ENCODE measurements at places on chromosomes 1 and 21.
A peak's percentile ranks its signal among the peaks of the same experiment; 100 is the strongest.

GRCh38 chr1:160264795-160265307 is 2.5 kb upstream of the DCAF8 start:
- no peak for DNase-seq

GRCh38 chr1:100543640-100544039 is 5.7 kb downstream of the GPR88 start:
- peak; percentile 28 for DNase-seq

GRCh38 chr1:119797606-119798005 is 13.7 kb downstream of the REG4 start:
- DNase-seq = no peak

DNA sequence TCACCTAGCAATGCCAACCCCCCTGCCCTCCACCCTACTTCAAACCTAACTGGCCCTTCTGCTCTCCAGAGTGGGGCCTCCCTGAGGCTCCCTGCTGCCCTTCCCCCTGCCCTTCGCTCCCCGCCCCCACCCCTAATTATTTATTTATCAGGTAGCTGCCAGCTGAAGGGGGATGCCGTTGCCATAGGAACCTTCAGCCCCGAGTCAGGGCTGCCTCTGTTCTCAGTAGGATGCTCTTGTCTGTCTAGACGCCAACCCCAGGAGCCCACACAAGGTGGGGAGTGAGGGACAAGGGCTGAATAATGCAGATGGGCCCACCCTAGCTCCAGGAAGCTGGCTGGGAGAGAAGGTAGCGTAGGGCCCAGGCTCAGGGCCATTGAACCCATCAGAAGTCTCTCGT is 41.1 kb downstream of the NKAIN1 start:
- DNase-seq = no peak

DNA sequence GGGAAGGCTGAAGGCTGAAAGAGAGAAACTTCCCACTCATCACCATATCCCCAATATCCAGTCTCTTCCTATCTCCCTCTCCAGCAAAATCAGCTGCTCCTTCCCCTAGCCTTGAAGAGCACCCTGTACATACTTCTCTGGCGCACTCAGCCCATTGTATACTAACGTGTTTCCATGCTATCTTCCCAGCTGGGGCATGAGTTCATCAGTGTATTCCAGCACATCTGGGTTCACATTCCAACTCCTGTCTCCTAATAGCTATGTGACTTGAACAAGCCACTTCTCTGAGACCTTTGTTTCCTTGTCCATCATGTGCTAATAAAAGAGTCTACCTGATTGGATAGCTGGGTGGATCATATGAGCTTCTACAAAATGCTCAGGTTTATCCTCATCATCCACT is 51.1 kb upstream of the OLIG2 start:
- DNase-seq = no peak

- no peak for DNase-seq
Observed at GRCh38 chr1:77373702-77374101, 91.9 kb downstream of the AK5 start.

GRCh38 chr1:233373226-233373625 is 45.7 kb downstream of the MAP3K21 start:
- no peak for DNase-seq

DNA sequence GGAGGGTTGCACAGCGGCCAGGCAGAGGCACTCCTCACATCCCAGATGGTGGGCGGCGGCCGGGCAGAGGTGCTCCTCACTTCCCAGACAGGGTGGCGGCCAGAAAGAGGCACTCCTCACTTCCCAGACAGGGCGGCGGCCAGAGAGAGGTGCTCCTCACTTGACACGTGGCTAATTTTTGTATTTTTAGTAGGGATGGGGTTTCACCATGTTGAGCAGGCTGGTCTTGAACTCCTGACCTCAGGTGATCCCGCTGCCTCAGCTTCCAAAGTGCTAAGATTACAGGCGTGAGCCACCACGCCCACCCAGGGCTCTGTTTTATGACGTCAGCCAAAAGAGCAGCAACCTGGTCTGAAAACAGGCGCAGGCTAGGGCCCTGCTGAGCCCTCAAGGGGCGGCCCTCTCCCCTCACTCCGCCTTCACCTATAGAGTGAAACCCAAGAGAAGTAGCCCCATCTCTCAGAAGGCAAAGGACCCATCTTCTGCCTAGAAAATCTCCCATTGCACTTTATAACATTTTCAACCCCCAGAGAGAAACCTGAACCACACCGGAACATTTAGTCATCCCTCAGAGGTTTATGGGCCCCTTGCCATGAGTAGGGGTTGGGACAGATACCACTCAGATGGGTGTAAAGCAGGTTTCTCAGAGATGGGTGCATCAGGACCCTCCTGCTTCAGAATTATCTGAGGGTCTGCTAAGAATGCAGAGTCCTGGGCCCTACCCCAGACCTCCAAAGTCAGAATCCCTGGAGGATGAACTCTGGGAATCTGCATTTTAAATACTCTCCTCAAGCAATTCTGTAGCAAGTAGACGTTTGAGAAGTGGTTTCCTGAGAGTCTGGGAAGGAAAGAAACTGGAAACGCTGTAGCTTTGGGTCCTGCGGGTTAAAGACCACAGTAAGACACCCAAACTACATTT is 40.8 kb downstream of the CDK18 start:
- DNase-seq = peak; percentile 7

DNA sequence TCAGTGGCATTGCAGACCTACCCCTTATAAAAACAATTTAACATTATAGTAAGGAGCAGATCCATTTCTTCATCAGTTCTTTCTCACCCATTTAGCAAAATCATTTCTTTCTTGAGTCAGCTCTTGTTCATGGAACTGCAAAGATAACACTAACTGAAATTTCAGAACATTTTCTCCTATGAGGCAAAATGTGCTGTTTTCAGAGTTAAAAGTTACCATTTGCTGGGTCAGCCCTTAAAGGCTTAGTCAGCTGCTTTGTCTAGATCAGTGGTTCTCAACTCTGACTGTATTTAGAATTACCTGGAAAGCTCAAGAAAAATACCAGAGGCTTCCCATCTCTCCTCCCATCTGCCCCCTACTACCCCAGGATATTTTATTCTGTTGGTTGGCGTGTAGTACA is 12.2 kb downstream of the METTL13 start:
- DNase-seq = no peak

- no peak for DNase-seq
Observed at GRCh38 chr1:30588311-30589073, 134.9 kb downstream of the MATN1 start.

- DNase-seq = no peak
Observed at GRCh38 chr1:972726-973458, 6.6 kb downstream of the PLEKHN1 start.

Measured in stimulated activated naive CD8-positive, alpha-beta T cell treated with anti-CD3 and anti-CD28 coated beads, Interleukin-15, amount 100 ng/mL, for 72 hours (primary cell).